Left lung (tissue), 14 donors: ENCODE measurements at places on chromosomes 7 and 10. TPM values are rescaled to one million over a fixed set of nuclear protein-coding genes. Genes with fewer than 3 reads are reported as not detected.
A peak's percentile ranks its signal among the peaks of the same experiment; 100 is the strongest.

DNA sequence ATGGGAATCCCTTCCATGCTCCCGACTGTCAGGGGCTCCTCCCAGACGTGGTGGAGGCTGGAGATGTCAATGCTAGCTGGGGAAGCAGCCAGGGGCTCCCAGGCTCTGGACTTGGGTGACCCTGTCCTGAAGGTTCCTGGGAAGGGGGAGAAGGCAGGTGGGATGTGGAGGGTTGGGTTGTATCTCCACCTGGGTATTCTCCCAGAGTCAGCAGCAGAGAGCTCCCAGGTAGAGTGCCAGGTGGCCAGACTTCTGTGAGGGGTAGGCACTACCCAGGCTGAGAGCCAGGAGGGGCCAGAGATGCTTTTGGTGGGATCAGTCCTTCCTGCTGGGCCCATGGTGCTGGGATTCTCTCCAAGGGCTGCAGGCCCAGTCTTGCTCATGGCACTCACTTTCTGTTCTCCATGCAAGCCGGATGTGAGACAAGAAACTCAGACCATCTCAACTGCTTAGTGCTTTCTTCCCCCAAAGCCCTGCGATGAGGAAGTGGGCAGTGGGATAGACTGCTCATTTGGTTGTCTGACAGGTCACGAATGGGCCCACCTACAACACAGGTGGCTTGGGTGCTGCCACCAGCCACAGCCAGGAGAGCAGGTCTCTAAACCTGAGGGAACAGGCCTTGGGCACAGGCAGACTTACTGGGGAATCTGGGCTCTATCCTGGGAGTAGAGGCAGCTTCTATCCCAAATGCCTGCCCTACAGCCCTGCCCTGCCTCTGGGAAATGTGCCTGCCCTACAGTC, 52.5 kb upstream of the CAMK2B start:
- H3K4me1 ChIP-seq, result peaks cover 4% of the 10 kb centered on the region
- peaks cover 21% of the 10 kb centered on the region for H3K36me3 ChIP-seq
- H3K27ac ChIP-seq, result no peak overlapping the region
- no peak for DNase-seq

DNA sequence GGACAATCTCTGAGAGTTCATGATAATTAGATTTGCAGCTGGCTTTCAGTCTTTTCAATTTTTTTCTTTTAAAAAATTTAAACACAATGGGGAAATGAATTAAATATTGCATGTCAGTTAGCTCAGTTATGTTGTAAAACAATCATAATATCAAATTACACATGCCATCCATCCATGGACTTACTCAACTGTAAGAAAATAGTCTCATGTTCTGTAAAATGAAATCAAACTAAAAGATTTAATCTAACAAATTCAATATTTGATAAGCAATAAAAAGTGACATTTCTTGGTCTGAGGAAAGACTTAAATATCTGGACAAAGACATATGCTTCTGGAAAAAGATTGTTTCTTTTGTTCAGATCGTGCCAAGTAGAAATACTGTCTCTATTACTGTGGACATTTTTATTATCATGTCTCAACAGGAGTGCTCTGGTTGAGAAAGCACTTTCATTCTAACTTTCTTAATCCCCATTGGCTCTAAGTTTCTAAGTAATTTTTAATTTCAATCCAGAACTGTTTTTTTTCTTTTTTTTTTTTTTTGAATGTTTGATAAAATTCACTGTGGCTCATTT, 179.2 kb upstream of the FAM3C start:
- no peaks in the 10 kb centered on the region for H3K27me3 ChIP-seq
- DNase-seq, result no peak
- no peak overlapping the region for H3K4me3 ChIP-seq
- H3K27ac ChIP-seq, result no peak overlapping the region
- H3K4me1 ChIP-seq, result no peaks in the 10 kb centered on the region

HOXA7 gene
- polyA plus RNA-seq, result 5.4 TPM

GRCh38 chr7:18399436-18400235, 95.9 kb upstream of the HDAC9 start:
- H3K4me1 ChIP-seq, result no peaks in the 10 kb centered on the region
- H3K27ac ChIP-seq, result no peak overlapping the region
- H3K4me3 ChIP-seq, result no peak overlapping the region
- DNase-seq, result no peak
- no peaks in the 10 kb centered on the region for H3K27me3 ChIP-seq

GRCh38 chr7:42161719-42162118, 75.3 kb downstream of the GLI3 start:
- H3K27me3 ChIP-seq, result no peaks in the 10 kb centered on the region
- DNase-seq, result no peak
- H3K27ac ChIP-seq, result no peak overlapping the region
- H3K4me3 ChIP-seq, result no peak overlapping the region
- no peaks in the 10 kb centered on the region for H3K4me1 ChIP-seq

DNA sequence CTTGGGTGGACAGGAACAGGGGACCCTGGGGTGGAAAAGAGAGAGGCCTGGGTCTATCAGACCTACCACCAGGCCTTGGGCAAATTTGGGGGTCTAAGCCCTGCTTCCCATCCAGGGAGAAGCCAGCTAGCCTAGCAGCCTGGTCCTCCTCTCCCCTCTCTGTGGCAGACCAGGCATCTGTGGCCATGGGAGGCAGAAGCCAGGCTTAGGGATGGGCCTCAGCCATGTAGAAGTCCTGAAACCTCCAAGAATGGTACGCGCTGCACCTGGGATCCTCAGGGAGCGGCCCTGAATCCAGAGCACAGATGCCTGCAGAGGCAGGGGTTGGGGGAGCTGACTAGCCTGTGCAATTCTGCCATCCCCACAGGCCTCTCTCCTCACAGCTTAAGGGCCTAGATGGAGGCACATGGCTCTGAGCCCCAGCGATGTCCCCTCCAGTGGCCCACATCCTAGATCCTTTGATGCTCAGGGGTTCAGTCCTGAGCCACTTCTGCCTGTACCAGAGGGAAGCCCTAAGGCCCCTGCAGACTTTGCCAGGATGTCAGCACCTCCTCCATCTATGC, 21.2 kb downstream of the GRID1 start:
- H3K4me1 ChIP-seq, result no peaks in the 10 kb centered on the region
- H3K27ac ChIP-seq, result no peak overlapping the region
- DNase-seq, result no peak
- H3K27me3 ChIP-seq, result no peaks in the 10 kb centered on the region
- H3K4me3 ChIP-seq, result no peak overlapping the region

SUN3 gene
- polyA plus RNA-seq, result 0.20 TPM

SPDYE5 gene
- polyA plus RNA-seq, result 8.2 TPM

DNA sequence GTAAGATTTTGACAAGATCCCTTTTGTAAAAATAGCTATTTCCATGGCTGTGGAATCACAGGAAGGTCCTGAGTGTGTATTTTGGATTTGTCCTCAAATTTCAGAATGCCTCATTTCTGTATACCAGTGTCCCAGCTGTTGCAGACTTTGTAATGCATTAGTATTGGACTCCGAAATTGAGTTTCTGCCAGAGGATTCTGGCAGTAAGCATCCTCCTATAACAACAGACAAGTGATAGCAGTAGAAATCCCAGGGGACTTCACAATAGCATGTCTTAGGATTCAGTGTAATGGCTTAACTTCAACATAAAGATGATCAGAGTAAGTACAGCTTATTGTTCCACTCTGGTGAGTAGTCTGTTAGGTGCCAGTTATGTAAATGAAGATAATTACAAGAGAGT, 104.6 kb downstream of the FOXP2 start:
- no peak overlapping the region for H3K4me3 ChIP-seq
- H3K27ac ChIP-seq, result no peak overlapping the region
- H3K4me1 ChIP-seq, result no peaks in the 10 kb centered on the region
- peak; percentile 69 for DNase-seq

TRIM50 gene
- 0.30 TPM for polyA plus RNA-seq

- no peaks in the 10 kb centered on the region for H3K36me3 ChIP-seq
- H3K4me1 ChIP-seq, result no peaks in the 10 kb centered on the region
- no peak for DNase-seq
- no peak overlapping the region for H3K4me3 ChIP-seq
- H3K27ac ChIP-seq, result no peak overlapping the region
- no peaks in the 10 kb centered on the region for H3K27me3 ChIP-seq
These were observed 14.8 kb upstream of the RNF148 start for GRCh38 chr7:122717356-122718089.

DNA sequence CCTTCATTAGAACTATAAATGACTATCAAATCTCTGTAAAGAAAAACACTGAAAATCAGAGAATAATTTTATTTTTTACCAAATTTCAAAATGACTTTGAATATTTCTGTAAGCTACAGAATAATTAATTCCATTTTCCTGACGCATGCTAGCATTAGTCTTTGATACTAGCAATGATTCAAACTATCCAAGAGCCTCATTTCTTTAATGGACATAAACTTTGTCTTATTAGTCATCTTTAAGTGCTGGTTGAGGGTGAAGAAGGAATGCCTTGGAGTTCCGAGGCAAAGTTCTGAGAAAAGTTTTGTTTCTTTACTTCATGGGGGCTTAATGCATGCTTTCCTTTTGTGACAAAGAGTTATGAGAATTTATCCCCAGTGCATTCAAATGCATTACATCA, 137.3 kb downstream of the AGMO start:
- no peak overlapping the region for H3K27ac ChIP-seq
- H3K27me3 ChIP-seq, result no peaks in the 10 kb centered on the region
- no peaks in the 10 kb centered on the region for H3K4me1 ChIP-seq
- no peak for DNase-seq
- no peak overlapping the region for H3K4me3 ChIP-seq
- H3K36me3 ChIP-seq, result no peaks in the 10 kb centered on the region

GRCh38 chr7:43824963-43825362, 44.4 kb downstream of the MRPS24 start:
- no peaks in the 10 kb centered on the region for H3K4me1 ChIP-seq
- no peak overlapping the region for H3K27ac ChIP-seq
- DNase-seq, result no peak
- no peaks in the 10 kb centered on the region for H3K27me3 ChIP-seq
- H3K36me3 ChIP-seq, result no peaks in the 10 kb centered on the region

- H3K4me1 ChIP-seq, result no peaks in the 10 kb centered on the region
- H3K4me3 ChIP-seq, result no peak overlapping the region
- no peak for DNase-seq
- no peak overlapping the region for H3K27ac ChIP-seq
- no peaks in the 10 kb centered on the region for H3K36me3 ChIP-seq
These were observed 11.0 kb downstream of the GUSB start for GRCh38 chr7:65971021-65971420.

DNA sequence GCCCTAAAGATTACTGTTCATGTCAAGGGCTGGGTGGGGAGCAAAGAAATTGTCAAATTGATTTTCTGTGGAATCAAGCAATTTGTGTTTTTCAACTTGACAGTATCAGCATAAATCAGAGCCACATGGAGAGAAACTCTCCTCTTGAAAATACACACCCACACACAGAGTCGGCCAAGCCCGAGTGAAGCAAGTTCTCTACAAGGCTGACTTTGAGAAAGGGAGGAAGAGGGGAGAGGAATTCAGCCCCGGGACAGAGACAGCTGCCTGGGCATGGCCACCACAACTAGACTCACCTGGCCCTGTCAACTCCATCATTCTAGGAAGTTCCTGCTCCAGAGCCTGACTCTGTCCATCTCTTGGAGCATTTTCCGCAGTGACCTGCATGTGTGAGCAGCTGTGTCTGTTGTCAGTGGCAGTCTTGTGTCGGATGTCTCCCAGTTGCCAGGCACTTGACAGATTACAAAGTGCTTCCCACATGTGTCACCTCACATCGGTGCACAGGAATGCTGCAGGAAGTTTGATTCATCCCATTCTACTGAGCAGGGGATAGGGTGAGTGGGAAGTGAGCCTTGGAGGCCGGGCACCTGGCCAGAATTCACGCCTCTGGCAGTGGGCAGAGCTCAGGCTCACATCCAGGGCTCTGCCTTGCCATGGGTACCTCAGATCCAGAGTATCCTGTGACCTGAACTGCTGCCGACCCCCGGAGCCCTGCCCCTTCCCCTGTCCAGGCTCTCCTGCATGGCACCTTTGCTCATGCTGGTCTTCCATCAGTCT, 37.9 kb downstream of the ADAM12 start:
- H3K27me3 ChIP-seq, result peaks cover 26% of the 10 kb centered on the region
- H3K4me1 ChIP-seq, result no peaks in the 10 kb centered on the region
- no peak overlapping the region for H3K27ac ChIP-seq
- DNase-seq, result no peak

GRCh38 chr10:121864168-121864567, 63.7 kb downstream of the ATE1 start:
- DNase-seq, result no peak
- no peak overlapping the region for H3K27ac ChIP-seq
- no peaks in the 10 kb centered on the region for H3K27me3 ChIP-seq
- no peak overlapping the region for H3K4me3 ChIP-seq
- H3K36me3 ChIP-seq, result peaks cover 21% of the 10 kb centered on the region

FGL2 gene
- 7.5 TPM for polyA plus RNA-seq

DNA sequence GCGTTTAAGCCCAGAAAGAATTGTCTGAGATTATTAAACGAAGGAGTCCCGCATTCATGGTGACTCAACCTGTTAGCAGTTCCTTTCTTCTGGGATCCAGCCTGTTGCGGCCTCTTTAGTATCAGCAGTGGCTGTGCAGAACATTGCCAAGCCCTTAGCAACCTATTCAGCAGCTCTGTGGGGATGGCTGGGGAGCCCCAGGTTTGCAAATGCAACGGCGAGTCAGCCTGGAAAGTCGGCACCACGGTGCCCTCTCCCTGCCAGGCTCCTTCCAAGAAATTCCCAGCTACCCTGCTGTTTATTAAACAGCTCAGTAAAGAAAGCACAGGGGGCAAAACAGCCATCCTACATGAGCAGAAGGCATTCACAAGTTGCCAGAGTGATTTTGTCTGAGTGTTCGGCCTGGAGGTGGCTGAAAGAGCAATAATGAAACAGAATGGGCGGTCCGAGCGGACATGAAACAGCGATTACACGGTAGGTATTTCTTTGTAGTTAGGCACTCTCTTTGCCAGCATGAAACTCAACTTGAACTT, 198.3 kb downstream of the BAMBI start:
- no peaks in the 10 kb centered on the region for H3K4me1 ChIP-seq
- no peak overlapping the region for H3K27ac ChIP-seq
- H3K36me3 ChIP-seq, result no peaks in the 10 kb centered on the region
- H3K4me3 ChIP-seq, result no peak overlapping the region
- H3K27me3 ChIP-seq, result no peaks in the 10 kb centered on the region

DNA sequence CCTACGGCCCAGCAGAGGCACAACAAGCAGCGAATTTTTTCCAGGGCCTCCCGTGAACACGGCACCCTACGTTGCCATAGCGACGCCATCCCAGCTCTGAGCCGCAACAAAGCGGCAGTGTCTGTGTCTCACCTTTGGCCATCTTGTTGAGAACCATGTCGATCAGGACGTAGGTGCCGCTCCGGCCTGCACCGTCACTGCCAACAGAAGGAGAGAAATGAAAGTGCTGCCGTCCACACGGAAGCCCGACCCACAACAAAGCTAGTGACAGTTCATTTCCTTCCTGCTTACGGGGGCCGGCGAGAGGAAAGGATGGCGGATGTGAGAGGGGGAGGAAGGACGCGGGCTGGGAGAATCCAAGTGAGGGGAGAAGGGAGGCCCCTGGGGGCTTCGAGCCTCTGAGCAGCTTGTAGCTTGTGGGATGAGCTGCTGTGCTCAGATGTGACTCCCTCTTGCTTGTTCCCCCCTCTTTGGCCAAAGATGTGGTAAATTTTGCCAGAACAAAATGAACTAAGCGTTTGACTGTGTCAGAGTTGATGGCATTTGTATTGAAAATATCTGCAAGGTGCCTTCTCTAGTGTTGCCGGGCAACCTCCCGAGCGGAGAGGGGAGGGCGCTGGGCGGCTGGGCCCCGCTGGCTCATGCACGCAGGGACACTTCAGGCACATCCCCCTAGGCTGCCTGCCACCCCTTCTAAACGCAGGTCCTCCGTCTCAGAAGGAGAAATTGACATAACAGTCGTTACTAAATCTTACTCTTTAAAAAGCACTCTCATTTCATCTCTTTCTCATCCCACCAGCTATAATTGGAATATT, 232.2 kb downstream of the DNAJB6 start:
- peak overlapping the region; percentile 45 for H3K4me3 ChIP-seq
- H3K27me3 ChIP-seq, result no peaks in the 10 kb centered on the region
- H3K36me3 ChIP-seq, result no peaks in the 10 kb centered on the region

LRRTM3 gene
- 4.4 TPM for polyA plus RNA-seq

SLC35B4 gene
- 33.1 TPM for polyA plus RNA-seq
